CD4-positive, alpha-beta T cell treated with Interleukin-4 for 4 hours (primary cell): ENCODE measurements at places on chromosomes 6 and 20.

- DNase-seq = no peak
Measured at GRCh38 chr6:70363741-70364493, 49.4 kb upstream of the FAM135A start.

- DNase-seq = no peak
Measured at GRCh38 chr6:167408235-167408869, 83.5 kb downstream of the TTLL2 start.

DNA sequence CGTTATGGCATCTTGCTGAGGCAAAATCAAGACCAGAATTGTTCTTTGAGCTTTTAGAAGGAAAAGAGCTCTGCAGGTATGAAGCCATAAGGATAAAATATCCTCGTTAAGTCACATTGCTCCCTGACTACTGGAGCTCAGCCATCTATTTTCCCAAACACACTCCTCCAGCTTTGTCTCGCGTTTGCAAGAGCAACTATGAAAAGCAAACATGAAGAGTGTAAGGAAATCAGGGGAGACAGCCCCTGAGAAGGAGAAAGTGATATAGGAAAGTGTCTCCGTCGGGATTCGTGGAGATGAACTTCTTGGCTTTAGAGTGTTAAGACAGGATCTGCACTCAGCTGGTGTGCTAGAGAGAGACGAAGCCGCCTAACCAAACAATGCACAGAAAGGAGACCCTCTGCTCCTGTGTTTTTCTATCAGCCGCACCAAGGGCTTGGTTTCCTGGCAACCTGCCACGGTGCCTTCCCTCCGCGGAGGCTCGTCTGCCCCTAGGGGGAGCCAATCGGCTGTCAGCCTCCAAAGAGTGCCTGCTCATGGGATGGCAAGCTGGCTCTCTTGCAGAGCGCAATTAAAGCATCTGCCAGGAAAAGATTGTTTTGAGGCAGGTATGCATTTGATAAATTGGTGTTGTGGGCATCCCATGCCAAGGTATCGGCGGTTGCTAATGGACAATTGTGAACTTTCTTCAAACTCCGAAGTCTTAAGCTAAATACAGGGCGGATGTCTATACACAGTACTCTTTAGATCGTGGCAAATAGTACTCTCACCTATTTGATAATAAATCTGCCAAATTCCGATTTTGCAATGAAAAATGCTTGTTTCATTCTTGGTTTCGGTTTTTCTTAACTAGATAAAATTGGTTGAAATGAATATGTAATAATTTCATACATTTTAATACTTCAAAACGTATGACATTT, 603.2 kb downstream of the RNF144B start:
- DNase-seq = no peak

GRCh38 chr6:52063584-52064344, 23.6 kb downstream of the PKHD1 start:
- peak; percentile 65 for DNase-seq

GRCh38 chr6:100176311-100176950, 182.4 kb upstream of the MCHR2 start:
- DNase-seq = no peak
